Activated CD4-positive, CD25-positive, alpha-beta regulatory T cell (primary cell): ENCODE measurements at places on chromosomes 4 and X.

DNA sequence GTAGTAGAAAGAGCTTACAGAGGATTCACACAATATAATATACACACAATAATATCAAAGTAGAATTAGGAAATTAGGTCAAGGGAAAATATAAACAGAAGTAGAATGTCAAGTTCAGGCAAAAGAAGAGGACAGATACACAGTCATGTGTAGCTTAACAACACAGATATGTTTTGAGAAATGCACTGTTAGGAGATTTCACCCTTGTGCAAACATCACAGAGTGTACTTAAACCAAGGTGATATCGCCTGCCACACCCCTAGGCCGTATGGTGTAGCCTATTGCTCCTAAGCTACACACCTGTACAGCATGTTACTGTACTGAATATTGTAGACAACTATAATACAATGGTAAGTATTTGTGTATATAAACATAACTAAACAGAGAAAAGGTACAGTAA is 110.0 kb upstream of the EDNRA start:
- DNase-seq, result no peak

DNA sequence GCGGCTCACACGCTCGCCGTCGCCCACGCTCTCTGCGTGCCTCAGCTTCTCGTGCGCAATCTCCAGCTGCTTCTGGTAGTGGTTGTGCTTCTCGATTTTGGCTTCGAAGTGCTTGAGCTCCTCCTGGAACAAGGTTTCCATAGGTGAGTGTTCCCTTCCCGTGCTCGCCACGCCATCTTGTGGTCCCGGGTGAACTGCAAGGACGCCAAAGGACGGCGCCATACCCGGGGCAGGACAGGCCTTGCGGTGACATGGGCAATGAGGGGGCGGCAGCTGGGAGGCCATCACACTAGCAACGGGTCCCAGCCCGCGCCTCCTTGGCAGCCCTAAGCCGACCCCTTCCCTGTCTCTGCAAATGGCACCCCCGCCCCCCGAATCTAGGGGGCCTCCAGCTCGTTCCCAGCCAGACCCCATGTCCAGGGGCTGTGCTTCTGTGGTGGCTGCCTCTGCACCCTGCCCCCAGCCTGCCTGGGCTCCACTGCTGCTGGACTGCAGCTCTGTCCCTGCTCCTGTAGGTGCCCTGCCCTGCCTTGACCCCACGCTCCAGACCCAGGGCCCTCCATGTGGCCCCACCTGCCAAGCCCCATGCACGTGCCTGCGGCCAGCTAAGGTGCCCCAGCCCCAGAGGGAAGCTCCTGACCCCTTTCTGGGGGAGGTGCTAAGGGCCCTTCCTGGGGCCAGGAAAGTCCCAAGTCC is 17.3 kb downstream of the LRPAP1 start:
- DNase-seq, result no peak

DNA sequence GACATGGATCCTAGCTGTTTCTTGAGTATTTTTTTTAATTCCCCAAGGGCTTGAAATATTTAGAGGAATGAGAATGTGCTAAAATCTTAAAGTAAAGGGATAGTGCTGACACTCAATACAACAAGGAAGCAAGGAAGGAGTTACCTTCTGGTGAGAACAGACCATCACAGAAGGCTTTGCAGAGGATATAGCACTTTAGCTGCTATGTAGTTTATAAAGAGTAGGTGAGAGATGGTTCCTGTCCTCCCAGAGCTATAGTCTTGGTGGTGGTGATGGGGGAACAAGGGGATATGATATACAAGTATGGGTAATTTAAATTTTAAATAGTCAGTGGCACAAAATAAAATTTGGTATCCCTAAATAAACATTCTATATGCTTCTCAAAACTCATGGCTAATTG is 47.6 kb downstream of the MTHFD2L start:
- DNase-seq, result no peak

DNA sequence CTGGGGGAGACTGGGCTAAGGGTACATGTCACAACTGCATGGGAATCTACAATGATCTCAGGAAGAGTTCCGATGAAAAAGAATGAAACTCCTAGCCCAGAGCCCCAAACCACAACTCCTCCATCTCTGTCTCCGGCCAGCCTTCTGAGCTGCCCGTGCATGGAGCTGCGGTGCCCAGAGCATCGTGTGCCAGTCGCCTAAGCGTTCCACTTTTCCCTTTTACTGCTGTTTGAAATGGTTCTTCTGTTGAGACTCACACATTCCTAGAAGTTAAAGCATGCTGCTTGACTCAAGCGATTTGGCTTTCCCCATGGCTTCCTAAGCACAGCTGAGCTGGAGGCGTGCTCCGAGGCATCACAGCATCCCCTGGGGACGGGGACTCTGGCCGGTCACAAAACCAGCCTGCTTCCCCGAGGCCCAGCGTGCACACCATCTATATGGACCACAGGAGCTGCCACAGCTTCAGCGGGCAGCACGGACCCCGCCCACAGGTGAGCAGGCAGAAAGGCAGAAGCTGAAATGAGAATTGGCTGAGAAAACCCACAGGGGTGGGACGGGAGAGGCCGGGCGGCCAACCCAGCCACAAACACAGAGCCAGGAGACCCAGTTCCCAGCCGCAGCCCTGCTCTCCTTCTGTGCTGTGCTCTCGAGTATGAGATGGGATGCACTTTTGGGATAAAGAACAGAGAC is 5.0 kb downstream of the CCNQ start:
- no peak for DNase-seq

DNA sequence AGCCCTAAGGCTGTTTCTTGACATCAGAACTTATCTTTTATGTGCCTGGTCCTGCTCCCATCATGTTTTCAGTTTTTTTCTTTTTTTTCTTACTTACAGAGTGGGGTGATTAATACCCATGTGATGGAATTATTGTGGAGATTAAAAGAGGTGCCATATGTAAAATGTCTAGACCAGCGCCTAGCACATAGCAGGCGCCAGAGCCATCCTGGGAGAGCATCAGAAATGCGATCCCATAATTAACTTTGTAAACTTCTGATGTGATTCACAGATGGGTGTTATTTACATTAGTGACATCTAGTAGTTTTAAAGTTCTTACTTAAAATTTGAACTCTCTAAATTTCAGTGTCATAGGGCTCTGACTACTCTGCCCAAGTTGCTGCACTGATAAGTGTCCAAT is 66.2 kb upstream of the PGRMC2 start:
- DNase-seq, result no peak

- DNase-seq, result no peak
Measured at GRCh38 chr4:16007471-16008095, 44.6 kb upstream of the FGFBP2 start.

GRCh38 chr4:189278597-189279165 is 662.0 kb upstream of the FRG1 start:
- no peak for DNase-seq
